ENCODE measurements at places on chromosomes 7 and 10. TPM values are rescaled to one million over a fixed set of nuclear protein-coding genes. Genes with fewer than 3 reads are reported as not detected.

MYL10 gene
- not detected for total RNA-seq

TUBAL3 gene
- not detected for total RNA-seq

TNS3 gene
- total RNA-seq = 1.5 TPM

TEX36 gene
- not detected for total RNA-seq

OR2A5 gene
- not detected for total RNA-seq

GIMAP6 gene
- total RNA-seq = 44.9 TPM

PAOX gene
- total RNA-seq = 6.7 TPM

ANKRD26 gene
- 9.5 TPM for total RNA-seq

TMEM243 gene
- total RNA-seq = 73.3 TPM

ABCA13 gene
- total RNA-seq = not detected

SPDYE9 gene
- total RNA-seq = not detected

FAM180A gene
- not detected for total RNA-seq

DNA sequence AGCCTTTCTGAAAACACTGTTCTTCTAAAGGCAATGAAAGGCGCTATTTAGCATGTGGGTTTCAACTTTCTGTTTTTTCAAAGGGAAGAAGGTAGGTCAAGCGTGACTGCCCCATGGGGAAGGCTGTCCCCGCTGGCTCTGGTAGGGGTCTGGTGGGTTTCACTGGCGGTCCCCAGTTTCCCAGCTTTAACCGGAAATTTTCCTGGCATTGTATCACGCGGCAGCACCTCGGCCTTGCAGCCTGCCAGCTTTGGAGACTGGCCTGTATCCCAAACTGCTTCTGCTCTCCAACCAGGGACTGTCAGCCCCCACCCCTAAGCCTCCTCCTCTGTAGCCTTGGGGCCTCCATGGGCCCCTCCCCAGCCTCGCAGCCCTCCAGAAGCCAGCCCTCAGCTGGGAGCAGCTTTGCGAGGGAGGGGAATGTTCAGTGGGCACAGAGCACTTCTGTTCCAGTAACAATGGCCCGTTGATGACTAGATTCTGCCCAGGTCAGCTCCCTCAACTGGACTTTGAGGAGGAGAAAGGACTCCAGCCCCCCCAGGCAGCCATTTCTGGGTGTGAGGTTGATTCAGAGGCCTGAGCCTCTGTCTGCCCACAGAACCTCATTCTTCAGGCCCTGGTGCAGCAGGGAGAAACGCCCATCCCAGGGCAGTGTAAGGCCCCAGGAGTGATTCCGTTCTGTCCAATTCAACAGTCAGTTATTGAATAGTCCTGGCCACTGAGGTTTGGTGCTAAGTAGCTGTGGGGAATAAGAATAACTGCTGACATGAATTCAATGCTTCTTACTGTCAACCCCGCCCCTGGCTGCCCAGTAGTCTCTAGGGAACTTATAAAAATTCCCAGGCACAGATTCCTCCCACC, 17.1 kb downstream of the CHST3 start:
- H3K27ac ChIP-seq = peak overlapping the region; percentile 38
- H3K4me1 ChIP-seq = no peaks in the 10 kb centered on the region
- H3K4me3 ChIP-seq = no peak overlapping the region
- H3K27me3 ChIP-seq = no peaks in the 10 kb centered on the region

- no peak overlapping the region for H3K4me3 ChIP-seq
- no peaks in the 10 kb centered on the region for H3K27me3 ChIP-seq
- no peak overlapping the region for H3K27ac ChIP-seq
- DNase-seq = no peak
Observed at GRCh38 chr7:41816111-41816510, 113.2 kb upstream of the INHBA start.

GRCh38 chr10:75857896-75858295, 426.5 kb downstream of the LRMDA start:
- no peaks in the 10 kb centered on the region for H3K4me1 ChIP-seq
- no peak for DNase-seq
- no peaks in the 10 kb centered on the region for H3K36me3 ChIP-seq
- H3K27ac ChIP-seq = no peak overlapping the region
- no peak overlapping the region for H3K4me3 ChIP-seq

- H3K36me3 ChIP-seq = no peaks in the 10 kb centered on the region
- no peak overlapping the region for H3K27ac ChIP-seq
- no peaks in the 10 kb centered on the region for H3K4me1 ChIP-seq
- no peak for DNase-seq
- no peaks in the 10 kb centered on the region for H3K27me3 ChIP-seq
Observed at GRCh38 chr7:82945480-82945879, 217.2 kb downstream of the PCLO start.

GRCh38 chr7:132757783-132758182, 181.5 kb upstream of the PLXNA4 start:
- DNase-seq = no peak
- H3K27me3 ChIP-seq = no peaks in the 10 kb centered on the region
- H3K27ac ChIP-seq = no peak overlapping the region
- H3K36me3 ChIP-seq = no peaks in the 10 kb centered on the region
- H3K4me3 ChIP-seq = no peak overlapping the region

- H3K36me3 ChIP-seq = no peaks in the 10 kb centered on the region
- H3K27me3 ChIP-seq = no peaks in the 10 kb centered on the region
- no peak overlapping the region for H3K4me3 ChIP-seq
Observed at GRCh38 chr7:151003572-151003971, 12.8 kb downstream of the NOS3 start.

- H3K36me3 ChIP-seq = no peaks in the 10 kb centered on the region
- H3K27me3 ChIP-seq = no peaks in the 10 kb centered on the region
- H3K4me3 ChIP-seq = no peak overlapping the region
- H3K27ac ChIP-seq = no peak overlapping the region
Observed at GRCh38 chr7:3157566-3158287, 114.1 kb upstream of the CARD11 start.

DNA sequence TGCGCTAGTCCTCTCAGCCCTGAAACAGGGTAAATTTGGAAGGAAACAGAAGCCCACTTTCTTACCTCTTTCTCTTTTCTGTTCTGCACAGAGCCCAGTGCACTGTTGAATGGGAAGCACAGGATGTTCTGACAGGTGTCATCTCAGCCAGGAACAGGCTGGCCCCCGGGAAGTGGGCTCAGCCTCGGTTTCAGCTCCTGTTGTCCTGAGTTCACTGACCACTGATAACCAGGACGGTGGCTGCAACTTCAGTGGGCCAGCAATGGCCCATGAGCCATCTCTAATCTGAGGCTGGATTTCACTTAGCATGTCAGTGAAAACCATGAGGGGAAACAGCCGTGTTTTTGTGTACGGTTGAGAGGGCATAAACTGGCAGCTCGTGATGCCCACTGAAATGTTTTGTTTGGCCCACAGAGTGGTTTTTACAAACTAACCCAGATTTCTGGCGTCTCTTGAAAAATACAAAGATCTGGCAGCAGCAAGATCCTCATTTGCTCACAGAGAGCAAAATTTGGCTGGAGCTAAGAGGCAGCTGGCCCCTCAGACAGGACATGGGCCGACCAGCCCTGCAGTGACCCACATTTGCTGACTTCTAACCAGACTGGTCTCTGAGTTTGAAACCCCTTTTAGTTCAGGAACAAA, 455.9 kb downstream of the PAXIP1 start:
- DNase-seq = no peak
- no peaks in the 10 kb centered on the region for H3K4me1 ChIP-seq
- H3K27ac ChIP-seq = no peak overlapping the region
- no peaks in the 10 kb centered on the region for H3K27me3 ChIP-seq

DNA sequence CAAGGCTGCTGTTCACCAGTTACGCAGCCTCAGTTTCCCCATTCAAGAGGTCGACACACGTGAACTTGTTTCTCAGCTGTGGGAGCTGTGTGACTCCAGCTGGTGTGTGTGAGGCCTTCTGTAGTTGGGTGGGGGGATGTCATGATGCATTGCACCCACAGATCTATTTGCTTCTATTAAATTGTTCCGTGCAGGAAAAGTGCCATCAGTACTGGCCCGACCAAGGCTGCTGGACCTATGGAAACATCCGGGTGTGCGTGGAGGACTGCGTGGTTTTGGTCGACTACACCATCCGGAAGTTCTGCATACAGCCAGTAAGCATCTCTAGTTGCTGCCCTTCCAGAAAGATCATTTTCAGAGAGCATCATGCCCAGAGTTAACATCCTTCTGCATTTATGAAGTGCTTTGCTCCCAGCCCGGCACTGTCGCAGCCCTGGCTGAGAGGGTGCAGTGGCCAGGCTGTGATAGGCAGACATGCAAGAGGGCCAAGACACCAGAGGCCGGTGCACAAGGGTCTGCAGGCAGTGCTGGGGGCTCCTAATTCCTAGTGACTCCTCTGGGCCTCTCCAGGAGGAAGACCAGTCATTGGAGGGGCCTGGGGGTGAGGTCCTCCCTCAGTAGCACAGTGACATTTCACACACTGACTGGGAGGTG, 60.2 kb downstream of the MKI67 start:
- peaks cover 51% of the 10 kb centered on the region for H3K4me1 ChIP-seq
- H3K4me3 ChIP-seq = no peak overlapping the region
- peaks cover 50% of the 10 kb centered on the region for H3K36me3 ChIP-seq
- H3K27me3 ChIP-seq = no peaks in the 10 kb centered on the region
- no peak overlapping the region for H3K27ac ChIP-seq

DNA sequence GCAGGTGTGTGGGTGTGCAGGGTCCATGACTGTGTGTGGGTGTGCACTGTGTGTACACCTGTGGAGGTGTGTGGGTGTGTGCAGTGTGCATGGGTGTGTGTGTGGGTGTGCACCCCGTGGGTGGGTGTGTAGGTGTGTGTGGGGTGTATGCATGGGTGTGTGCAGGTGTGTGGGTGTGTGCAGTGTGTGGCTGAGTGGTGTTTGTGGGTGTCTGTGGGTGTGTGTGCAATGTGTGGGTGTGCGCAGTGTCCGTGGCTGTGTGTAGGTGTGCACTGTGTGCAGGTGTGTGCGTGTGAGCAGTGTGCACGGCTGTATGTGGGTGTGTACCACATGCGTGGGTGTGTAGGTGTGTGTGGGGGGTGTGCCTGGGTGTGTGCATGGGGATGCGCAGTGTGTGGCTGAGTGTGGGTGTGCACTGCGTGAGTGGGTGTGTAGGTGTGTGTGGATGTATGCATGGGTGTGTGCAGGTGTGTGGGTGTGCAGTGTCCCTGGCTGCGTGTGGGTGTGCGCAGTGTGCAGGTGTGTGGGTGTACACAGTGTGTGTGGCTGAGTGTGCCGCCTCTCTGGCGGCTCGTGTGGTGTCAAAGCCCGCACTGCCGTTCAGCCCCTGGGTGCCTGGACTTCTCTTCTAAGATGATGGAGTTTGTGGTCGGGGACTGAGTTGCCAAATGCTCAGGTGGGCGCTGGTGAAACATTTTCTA, 208.3 kb downstream of the DNAJB6 start:
- no peaks in the 10 kb centered on the region for H3K4me1 ChIP-seq
- no peaks in the 10 kb centered on the region for H3K36me3 ChIP-seq
- no peak for DNase-seq

- no peaks in the 10 kb centered on the region for H3K27me3 ChIP-seq
- no peaks in the 10 kb centered on the region for H3K36me3 ChIP-seq
- no peak overlapping the region for H3K27ac ChIP-seq
- DNase-seq = no peak
- peaks cover 5% of the 10 kb centered on the region for H3K4me1 ChIP-seq
- no peak overlapping the region for H3K4me3 ChIP-seq
Observed at GRCh38 chr10:68595513-68595912, 35.4 kb downstream of the TET1 start.

GRCh38 chr7:159010937-159011721, 133.5 kb downstream of the VIPR2 start:
- no peak for DNase-seq
- H3K4me1 ChIP-seq = no peaks in the 10 kb centered on the region

DNA sequence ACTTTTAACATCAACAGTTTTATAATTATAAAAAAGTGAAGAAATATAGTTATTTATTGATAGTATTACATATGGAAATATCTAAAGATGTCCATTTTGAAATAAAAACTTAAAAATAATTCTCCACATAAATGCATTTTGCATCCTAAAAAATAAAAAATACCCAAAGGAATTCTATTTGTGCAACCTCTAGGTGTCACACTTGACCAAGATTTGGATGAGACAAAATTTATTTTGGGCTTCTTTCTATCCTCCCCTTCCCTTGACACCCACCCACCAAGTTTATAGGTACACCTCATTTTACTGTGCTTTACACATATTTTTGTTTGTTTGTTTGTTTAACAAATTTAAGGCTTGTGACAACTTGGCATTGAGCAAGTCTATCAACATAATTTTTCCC, 3.3 kb upstream of the THSD7A start:
- no peaks in the 10 kb centered on the region for H3K4me1 ChIP-seq
- H3K27ac ChIP-seq = no peak overlapping the region
- H3K4me3 ChIP-seq = no peak overlapping the region

GRCh38 chr10:52918714-52919305, 146.2 kb upstream of the MBL2 start:
- no peak for DNase-seq
- H3K27me3 ChIP-seq = no peaks in the 10 kb centered on the region
- H3K27ac ChIP-seq = no peak overlapping the region
- H3K4me1 ChIP-seq = no peaks in the 10 kb centered on the region

DNA sequence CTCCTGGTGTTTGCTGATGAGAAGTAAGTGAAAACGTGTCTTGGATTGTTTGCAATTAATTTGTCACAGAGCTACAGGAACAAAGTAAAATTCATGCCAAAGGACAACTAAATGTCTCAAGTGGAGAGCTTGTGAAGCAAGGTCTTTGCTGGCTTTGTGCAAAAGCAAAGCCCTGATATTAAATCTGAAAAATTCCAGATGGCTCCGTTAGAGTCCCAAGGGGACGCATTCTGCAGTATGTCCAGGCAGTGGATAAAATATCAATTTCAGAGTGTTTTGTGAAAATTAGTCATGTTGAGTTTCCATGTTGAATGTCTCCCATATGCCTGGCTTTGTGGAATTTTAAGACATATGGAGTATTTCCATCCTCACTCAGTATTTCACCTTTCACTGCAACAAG, 102.5 kb upstream of the PTN start:
- no peak for DNase-seq
- H3K27ac ChIP-seq = no peak overlapping the region
- H3K4me1 ChIP-seq = no peaks in the 10 kb centered on the region

DNA sequence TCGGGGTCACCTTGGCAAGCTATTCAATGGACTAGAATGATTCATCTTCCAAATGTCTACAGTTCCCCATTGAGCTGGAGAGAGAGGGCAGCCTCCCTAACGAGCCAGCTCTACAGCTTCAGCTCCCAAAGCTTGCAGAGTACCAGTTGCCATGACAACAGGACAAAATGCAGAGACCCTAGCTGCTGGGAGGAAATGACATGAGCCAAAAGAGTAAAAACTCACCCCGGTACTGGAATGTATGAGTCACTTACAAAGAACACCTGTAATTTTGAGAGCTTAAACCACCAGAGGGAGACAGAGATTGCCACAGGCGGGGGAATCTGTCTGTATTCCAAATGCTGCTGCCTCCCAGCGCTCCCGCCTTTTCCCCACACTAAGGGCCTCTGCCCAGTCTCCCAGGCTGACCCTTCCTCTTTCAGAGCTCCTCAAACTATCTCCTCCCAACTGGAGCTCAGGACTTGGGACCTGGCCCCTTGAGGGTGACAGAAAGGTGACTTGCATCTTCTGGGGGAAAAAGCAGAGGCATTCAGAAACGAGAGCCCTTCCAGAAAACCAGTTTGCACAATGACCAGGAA, 95.5 kb downstream of the CUL2 start:
- no peak overlapping the region for H3K27ac ChIP-seq
- H3K27me3 ChIP-seq = no peaks in the 10 kb centered on the region
- H3K4me3 ChIP-seq = no peak overlapping the region
- DNase-seq = peak; percentile 32
- H3K4me1 ChIP-seq = peaks cover 4% of the 10 kb centered on the region
- no peaks in the 10 kb centered on the region for H3K36me3 ChIP-seq

All from CD8-positive, alpha-beta memory T cell (primary cell).